ENCODE measurements at places on chromosomes 3 and 15.

- no peak for DNase-seq
Observed at GRCh38 chr3:72999951-73000350, 3.3 kb downstream of the PPP4R2 start.

DNA sequence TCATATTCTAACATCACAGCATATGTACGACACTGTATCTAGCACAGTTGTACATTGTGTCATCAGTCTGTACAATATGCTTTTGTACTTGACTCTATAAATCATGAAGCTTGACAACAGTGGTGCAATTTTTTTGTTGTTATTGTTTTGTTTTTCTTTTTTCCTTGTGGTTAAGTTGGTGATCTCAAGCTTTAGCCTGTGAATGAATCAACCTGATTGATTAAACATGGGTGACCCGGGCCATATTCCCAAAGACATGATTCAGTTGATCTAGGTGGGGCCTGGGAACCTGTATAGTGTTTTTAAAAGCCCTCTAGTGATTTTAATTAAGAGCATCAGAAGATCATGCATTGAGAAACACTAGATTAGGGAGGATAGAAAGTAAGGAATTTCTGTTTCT is 101.8 kb upstream of the AADACL2 start:
- DNase-seq: no peak

DNA sequence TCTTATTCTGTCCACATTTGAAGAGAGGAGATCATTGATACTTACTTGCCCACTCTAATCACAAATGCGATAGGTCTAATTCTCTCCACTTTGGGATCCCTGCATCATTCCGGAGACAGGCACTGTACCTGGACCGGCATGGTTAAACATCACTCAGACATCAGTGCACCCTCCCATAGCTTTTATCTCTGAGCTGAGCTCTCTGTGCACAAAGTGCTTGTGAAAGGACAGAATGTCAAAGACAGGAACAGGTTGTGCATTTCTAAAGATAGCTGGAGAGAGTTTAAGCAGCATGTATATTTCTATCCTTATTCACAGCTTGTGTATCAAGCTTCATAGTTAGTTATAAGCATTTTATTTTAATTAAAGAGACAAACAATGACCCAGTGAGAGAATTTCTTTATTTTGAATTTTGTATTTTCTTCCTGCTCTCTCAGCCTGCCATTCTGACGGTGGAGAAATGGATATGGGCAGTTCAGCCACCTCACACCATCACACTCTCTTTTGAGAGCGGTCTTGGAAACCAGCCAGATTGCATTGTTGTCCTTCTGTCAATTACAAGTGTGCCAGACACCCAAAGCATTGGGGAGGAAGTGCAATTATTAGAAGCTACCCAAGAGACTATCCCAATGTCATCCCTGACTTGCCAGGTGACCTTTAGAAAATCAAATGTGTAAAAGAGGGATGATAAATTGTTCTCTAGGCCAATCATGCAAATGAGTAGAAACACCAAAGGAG is 65.2 kb upstream of the CHL1 start:
- no peak for DNase-seq

DNA sequence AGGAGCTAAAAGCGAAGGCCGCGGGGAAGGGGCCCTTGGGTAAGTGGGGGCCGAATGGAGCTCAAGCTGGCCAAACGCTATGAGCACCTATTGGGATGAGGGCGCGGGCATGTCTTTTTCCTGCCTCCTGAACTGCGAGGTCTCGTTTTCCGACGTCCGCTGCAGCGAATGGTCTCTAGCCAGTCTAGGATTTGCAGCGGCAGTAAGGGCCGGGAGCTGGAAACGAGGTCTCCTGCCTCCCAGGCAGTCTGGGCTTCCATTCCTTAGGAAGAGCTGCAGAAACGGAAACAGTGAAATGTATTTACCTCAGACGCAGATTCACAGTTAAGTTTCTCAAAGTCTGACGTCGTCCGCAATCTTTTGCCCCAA is 517 bp downstream of the TMA7 start:
- DNase-seq: no peak

GRCh38 chr15:94930441-94930840 is 699.1 kb downstream of the MCTP2 start:
- DNase-seq: no peak

DNA sequence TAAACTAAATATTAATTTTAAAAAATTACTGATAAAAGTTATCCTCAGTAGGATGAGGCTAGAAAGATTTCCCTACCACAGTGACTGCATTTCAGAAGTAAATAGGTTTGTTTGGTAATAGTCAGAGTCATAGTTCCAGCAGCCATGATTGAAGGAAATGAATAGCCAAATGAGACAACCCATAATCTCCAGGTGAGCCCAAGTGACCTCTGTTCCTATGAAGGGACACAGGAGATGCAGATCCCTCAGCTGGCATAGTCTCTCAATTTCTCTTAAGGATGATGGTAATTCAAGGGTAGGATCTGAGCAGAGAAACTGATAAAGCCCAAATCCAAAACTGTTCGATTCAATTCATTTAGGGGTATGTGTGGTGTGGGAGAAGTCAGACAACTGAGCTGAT is 461.8 kb downstream of the RAP2B start:
- no peak for DNase-seq

DNA sequence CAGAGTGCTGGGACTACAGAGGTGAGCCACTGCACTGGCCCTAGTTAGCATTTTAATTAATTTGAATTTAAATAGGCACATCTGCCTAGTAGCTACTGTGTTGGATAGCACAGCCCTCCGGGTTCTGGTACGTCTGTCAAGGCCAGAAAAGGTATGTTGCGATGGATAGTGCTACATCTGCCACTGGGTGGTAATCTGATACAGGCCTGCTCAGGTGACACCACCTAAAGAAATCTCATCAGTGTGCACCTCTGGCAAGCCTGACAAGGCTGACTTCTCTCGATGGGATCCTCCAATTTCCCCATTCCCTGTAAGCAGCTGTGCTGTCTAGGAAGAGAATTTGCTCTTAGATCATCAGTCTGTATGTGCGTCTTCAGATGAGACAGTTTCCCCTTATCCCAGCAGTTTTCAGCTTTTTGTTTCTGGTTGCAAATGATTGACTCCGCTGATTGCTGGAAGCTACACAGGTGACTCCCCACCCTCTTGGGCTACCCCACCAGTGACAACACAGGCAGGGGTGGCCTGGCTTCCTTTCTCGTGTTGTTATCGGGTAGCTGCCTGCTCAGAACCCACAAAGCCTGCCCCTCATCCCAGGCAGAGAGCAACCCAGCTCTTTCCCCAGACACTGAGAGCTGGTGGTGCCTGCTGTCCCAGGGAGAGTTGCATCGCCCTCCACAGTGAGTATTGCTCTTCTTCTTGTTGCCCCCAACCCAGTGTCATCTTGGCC is at the start of gene CCR9:
Gene CCR9 (plus strand): TSS at position 565 of the 727 bp plus-strand sequence. CDS start 8,391 bp downstream, outside the sequence.
- no peak for DNase-seq

GRCh38 chr3:9786825-9787669 is 5.2 kb downstream of the TADA3 start:
- DNase-seq: no peak

GRCh38 chr15:72116731-72117485 is 1.0 kb downstream of the MYO9A start:
- no peak for DNase-seq

GRCh38 chr3:10093678-10094077 is 14.4 kb downstream of the FANCD2OS start:
- no peak for DNase-seq

DNA sequence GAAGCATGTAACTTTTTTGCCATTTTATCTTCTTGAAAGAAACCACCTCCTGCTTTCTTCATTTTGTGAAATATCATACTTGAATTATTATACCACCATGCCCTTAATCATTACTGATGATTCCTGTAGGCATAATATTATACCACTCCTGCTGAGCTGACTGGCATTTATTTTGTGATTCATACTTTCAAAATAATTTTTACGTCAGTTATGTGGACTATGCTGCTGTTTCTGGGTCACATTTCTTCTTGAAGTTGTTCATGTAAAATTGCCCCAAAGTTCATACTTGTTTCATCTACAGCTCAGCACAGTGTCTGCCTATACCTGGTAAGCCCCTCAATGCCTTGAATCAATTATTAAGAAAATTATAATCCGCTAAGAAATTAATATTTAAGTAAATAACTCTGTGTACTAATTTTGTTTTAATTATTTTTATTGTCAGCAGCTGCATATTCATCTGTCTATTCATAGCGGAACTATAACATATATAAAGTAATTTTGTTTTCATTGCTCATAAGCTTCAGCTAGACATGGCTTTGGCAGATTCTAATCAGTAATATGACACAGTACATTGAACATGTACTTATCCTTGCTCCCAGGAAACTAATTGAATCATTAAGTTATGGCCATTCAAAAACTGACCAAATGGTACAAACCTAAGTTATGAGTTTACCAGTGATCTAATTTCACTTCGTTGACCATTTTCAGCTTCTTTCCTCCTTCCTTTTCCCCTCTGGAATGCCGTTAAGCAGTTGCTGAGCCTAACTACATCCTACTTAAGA is 160.0 kb downstream of the NAALADL2 start:
- DNase-seq: no peak

DNA sequence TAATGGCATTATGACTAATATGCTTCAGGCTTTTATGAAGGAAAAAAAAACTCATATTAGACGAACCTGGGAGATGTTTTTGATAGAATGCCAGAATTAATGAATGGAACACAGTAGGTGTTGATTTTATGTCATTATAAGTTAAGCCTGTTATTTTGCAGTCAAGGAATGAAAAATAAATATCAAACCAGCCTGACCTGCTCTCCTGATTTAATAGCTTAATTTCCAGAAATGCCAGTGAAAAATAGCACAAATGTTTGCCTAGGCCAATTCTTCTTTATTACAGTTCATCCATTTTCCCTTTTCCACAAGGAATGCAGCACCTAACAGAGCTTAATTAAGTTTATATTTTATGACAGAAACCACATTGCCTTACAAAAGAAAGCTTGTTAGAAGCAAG is 292.0 kb downstream of the TBL1XR1 start:
- DNase-seq: no peak

- no peak for DNase-seq
Observed at GRCh38 chr15:99673111-99673510, 60.1 kb downstream of the LYSMD4 start.

GRCh38 chr15:42447599-42447998 is 43.3 kb downstream of the ZNF106 start:
- no peak for DNase-seq

DNA sequence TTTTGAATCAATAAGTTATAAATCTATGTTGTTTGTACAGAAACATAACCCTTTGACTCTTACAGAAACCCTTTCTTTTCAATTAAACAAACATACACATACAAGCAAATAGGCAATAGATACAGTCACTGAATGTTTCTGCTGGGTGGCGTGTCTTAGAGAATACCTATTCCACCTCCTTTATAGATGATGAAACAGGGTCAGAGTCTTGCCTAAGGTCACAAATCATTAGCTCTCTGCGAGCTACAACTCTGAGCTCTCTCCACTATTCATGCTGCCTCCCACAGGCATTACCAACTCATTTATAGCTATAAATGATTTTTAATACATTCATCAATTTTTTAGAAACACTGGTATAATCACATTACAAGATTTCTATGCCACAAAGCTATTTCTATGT is 152.6 kb downstream of the RSL24D1 start:
- DNase-seq: no peak

- DNase-seq: no peak
Observed at GRCh38 chr3:117144853-117145252, 435.3 kb downstream of the TUSC7 start.

- no peak for DNase-seq
Observed at GRCh38 chr3:160451602-160452001, 2.0 kb upstream of the TRIM59 start.

DNA sequence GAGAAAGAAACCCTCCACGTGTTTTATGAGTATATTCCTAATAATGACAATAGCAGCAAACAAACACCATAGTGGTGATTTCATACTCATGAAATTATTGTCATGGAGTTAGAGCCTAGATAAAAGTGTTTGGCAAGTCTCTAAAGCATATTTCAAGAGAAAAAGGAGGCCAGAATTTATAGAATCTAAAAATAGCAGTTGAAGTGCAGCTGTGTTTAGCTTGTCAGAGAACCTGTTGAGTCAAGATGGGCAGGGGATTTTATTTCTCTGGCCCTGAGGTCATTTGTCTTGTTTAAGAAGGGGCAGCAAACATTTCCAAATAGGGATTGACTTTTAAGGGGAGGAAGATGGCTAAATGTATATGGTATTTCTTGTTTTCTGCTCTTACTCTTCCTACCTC is 279.6 kb upstream of the CTDSPL start:
- no peak for DNase-seq

Measured in NCI-H460 (cell line).